ENCODE measurements at places on chromosomes 2 and 18.

- DNase-seq = no peak
Observed at GRCh38 chr2:86253424-86253823, 54.2 kb downstream of the MRPL35 start.

DNA sequence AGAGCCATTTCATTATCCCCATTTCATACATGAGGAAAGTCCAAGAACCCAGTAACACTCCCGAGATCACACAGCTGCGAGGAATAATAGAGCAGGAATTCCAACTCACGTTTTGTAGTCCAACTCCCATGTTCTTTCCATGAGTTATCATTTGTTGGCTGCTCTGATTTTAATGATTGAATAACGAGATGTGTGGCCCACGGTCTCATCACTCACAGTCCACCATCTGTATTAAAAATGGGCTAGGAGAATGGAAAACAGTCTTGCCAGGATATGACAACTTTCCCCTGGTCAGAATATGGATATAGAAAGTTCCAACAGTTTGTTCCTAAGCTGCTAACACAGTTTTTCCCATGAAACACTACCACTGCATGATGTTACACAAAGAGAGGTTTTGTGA, 147.5 kb downstream of the METTL4 start:
- no peak for DNase-seq

DNA sequence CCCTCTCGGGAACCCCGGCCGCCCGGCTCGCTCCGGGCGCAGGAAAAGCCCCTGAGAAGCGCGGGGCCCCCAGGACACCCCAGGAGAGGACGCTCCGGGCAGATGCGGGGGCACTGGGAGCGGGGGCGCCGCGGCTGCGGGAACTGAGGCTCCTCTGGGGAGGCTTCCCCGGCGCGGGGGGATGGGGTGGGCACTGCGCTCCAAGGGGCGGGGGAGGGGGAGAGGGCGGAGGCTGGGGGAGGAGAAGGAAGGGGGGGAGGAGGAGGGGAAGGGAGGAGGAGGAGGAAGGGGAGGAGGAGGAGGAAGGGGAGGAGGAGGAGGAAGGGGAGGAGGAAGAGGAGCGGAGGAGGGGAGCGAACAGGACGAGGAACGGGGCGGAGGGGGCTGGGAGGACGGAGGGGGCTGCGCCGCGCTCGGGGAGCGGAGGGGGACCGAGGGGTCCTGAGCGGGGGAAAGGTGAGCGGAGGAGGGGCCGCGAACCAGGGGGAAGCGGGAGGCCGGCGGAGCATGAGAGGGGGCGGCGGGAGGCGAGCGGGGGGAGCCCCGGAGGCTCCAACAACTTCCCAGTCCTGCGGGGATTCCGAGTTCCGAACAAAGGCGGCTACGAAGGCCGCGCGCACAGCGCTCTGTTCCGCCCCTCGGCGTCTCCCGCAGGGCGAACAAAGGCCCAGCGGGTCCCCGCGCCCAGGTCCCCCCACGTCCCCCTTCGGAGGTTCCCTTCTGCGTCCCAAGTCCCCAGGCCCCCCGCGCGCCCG, 742 bp downstream of the PXDN start:
- no peak for DNase-seq

- DNase-seq = no peak
Observed at GRCh38 chr18:7908681-7909299, 341.7 kb downstream of the PTPRM start.

- DNase-seq = no peak
Observed at GRCh38 chr2:1153920-1154319, 203.3 kb downstream of the SNTG2 start.

DNA sequence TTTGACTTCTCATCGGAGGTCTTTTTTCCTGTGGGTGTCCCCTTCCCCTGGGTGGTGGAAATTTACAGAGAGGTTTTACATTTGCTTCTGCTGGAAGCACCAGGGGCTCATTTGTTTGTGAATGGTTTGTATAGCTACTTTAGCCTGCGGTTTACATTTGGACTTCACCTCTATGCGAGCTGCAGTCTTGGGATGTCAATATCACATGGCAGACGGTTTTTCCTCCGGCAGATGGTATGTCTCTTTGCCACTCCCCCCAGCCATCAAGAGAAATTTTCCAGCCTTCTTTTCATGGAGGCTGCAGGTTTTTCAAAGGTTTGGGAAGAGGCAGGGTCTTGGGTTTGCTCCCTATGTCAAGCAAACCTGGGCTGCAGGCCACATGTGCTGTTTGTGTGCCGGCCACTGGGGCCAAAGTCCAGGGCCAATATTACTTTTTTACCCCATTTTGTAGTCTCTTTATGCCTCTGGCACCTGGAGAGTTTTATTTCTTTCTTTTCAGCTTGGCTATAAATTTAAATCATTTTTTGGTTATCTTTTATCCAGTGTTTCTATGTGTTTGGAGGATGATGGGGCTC, 23.9 kb upstream of the BOD1L2 start:
- no peak for DNase-seq
